ENCODE measurements at places on chromosomes 5 and 9.

DNA sequence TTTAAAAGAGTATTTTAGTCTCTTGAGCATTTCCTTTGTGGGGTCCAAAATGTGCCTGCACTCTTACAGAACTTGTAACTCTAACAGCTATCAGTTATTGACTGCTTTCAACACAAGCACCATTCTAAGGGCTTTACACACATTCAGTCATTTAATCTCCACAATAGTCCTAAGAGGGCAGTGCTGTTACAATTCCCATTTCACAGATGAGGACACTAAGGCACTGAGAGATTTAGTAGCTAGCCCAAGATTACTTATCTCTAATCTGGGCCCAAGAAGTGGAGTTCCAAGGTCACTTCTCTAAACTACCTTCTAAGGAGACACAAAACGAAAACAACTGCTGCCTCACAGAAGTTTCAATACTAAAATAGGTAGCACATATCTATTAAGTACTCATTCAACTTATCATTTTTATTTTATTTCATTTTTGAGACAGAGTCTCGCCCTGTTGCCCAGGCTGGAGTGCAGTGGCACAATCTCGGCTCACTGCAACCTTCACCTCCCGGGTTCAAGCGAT is 275.2 kb downstream of the CWC27 start:
- DNase-seq, result no peak

DNA sequence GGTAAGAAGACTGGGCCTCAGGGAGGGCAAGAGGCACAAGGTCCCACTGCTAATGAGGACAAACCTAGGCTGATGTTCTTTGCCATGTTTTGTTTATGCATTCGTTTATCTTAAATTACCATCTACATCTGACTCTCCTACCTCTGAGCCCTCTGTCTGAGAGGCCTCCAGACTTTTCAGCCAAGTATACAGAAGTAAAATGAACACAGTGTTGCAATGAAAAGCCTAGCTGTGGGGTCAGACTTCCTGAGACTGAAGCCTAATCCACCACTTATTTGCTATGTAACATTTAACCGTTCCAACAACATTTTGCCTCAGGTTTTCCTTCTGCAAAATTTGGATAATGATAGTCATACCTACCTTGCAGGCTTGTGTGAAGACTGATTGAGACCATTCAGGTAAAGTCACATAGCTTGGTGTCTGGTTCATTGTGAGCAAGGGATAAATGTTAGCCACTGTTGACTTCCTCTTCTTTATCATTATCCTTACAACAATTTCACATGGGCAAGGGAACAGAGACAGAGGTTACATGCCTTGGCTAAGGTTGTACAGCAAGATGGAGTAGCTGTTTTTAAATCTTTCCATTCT is 374.9 kb upstream of the CLINT1 start:
- no peak for DNase-seq

- DNase-seq, result peak; percentile 46
Observed at GRCh38 chr5:142439207-142439860, 114.5 kb upstream of the SPRY4 start.

DNA sequence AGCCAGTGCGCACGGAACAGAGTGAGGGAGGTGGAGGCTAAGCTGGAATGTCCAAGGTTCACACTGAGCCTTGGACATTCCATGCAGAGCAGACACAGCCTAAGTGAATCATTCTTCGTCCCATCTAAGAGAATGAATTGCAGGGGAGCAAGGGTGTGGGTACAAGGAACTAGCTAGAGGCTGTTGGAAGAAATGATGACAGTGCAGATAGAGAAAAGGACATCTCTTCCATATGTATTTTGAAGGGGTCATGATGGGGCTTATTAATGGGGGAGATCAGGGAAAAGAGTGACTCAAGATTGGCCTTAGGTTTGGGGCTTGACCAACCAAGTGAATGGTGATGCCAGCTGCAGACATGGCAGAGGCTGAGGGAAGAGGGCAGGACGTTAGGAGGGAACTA is 59.2 kb downstream of the MTX3 start:
- peak; percentile 8 for DNase-seq

DNA sequence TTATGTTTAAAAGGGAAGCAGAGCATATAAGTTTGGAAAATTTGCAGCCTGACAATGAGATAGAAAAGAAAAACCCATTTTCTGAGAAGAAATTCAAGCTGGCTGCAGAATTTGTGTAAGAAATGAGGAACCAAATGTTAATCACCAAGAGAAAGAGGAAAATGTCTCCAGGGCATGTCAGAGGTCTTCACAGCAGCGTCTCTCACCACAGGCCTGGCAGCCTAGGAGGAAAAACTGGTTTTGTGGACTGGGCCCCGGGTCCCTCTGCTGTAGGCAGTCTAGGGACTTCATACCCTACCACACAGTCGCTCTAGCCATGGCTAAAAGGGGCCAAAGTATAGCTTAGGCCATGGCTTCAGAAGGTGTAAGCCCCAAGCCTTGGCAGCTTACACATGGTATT is 32.1 kb upstream of the HSD17B4 start:
- no peak for DNase-seq

- DNase-seq, result no peak
Observed at GRCh38 chr5:169004551-169004950, 296.4 kb downstream of the SLIT3 start.

DNA sequence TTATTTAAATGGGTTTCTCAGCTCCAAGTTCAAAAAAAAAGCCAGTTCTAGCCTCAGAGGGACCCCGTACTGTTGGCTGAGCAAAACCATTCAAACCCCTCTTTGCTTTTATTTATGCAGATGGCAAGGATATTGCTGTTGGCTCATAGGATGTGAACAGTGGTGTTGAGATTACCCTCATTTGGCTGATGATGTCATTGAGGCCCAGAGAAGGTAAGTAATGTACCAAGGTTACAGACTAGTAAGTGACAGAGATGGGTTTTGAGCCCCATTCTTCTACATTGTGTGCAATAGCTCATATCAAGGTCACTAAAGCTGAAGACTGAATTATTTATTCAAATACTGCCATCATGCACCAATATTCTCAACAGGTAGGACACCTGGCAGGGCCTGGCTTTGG is 122.2 kb upstream of the PCA3 start:
- DNase-seq, result no peak

GRCh38 chr5:40681363-40682153 is 1.8 kb downstream of the PTGER4 start:
- DNase-seq, result peak; percentile 63

DNA sequence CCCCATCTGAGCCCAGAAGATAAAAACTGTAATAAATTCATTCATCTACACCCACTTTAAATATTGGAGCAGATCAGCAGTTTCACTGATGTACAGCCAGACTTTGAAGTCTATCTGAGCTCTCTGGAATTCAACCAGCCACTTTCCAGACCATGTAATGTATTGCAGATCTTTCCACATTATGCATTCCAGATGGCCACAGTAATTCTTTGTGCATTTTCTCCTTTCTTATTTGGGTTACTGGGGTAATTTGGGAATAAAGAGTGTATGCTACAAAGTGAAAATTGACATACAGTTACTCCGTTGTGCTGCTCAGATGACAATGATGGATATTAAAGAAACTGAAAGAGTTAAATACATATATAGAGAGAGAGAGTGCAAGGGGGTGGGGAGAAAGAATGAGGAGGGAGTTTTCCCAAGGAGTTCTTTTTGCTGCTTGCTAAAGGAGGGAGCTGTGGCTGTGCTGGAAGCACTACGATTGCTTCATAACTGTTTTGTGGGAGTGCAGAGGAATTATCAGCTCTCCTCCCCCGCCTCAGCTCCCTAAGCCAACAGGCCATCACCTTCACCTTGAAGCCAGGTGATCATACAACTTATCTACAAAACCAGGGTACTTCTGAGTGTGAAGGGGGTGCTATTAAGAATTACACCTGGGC is 152.8 kb downstream of the GAS1 start:
- peak; percentile 87 for DNase-seq

DNA sequence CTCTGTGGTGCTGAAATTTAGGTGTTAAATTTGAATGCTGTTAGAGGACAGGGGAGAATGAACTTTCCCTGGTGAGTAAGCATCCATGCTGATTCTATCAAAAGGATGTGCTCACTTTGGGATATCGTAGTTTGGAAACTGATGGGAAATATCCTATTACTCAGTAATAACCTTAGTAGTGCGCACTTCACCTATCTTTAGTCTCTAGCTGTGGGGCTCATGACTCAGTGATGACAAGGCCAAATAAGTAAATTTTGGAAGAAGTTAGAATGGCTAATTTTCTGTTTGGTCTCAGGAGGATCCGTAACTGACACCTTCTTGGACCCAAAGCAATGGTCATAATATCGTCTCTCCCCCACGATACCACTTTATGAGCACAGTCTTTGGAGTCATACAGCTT is 448.4 kb downstream of the PSAT1 start:
- peak; percentile 42 for DNase-seq

- peak; percentile 9 for DNase-seq
Observed at GRCh38 chr5:115709585-115709984, 83.7 kb upstream of the TMED7 start.

DNA sequence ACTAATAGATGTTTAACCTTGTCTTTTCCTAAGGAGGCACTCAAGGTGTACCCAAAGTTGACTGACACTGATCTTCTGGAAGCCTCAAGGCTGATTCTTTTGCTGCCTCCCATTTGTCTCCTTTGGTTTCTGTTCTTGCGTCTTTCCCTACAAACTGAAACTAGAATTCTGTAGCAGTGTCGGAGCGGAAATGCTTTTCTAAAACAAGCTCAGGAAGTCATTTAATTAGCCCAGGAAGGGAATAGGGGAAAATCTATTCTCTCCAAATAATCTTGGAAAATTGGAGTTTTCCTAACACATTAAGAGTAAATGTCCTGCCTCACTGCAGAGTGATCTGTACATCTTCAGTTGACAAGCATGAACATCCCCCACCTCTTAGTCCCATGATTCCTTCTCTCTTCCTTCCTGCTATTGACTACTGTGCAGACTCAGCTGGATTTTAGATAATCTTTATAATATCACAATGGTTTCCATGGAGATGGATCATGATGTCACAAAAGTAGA is 182.7 kb downstream of the NR3C1 start:
- no peak for DNase-seq

GRCh38 chr5:10756549-10756948 is 4.5 kb downstream of the DAP start:
- peak; percentile 81 for DNase-seq

GRCh38 chr9:130499804-130500263 is 55.1 kb downstream of the ASS1 start:
- DNase-seq, result no peak

DNA sequence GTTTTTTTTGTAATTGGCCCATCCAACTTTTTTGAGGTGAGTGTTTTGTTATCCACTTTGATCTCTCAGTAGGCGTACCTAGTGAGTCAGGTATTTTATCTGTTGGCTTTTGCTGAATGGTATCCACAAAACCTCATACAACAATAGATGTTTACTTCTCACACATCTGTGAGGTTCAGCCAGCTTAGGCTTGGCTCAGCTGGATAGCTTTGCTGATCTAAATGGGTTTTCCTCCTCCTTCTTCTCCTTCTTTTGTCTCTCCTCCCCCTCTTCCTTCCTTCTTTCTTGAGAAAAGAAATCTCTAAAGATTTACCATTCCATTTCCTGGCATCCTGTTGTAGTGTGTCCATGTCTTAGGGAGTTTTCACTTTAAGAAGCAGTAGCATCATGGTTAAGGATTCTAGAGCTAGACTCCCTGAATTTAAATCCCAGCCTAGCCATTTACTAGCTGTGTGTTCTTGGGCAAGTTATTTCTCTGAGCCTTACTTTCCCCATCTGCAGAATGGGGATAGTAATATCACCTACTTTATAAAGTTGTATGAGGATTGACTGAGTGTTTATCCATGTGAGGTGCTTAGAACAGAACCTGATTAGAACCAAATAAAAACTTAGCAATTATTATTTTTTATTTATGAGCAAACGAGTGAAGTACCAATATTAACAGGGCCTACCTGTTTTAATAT is 126.3 kb downstream of the ARHGAP26 start:
- no peak for DNase-seq

- DNase-seq, result no peak
Observed at GRCh38 chr5:88407341-88407740, 138.7 kb upstream of the TMEM161B start.

- DNase-seq, result peak; percentile 99
Observed at GRCh38 chr9:120714088-120714845, at the start of gene MEGF9. Gene MEGF9, minus strand, starts transcription at chr9:120714470. Its CDS starts 112 bp downstream, at chr9:120714358.

- DNase-seq, result no peak
Observed at GRCh38 chr9:134047868-134048581, 19.8 kb downstream of the BRD3 start.

GRCh38 chr5:135230251-135230925 is 168.6 kb downstream of the MACROH2A1 start:
- DNase-seq, result peak; percentile 92

GRCh38 chr5:135234242-135234641 is 164.8 kb downstream of the MACROH2A1 start:
- no peak for DNase-seq

DNA sequence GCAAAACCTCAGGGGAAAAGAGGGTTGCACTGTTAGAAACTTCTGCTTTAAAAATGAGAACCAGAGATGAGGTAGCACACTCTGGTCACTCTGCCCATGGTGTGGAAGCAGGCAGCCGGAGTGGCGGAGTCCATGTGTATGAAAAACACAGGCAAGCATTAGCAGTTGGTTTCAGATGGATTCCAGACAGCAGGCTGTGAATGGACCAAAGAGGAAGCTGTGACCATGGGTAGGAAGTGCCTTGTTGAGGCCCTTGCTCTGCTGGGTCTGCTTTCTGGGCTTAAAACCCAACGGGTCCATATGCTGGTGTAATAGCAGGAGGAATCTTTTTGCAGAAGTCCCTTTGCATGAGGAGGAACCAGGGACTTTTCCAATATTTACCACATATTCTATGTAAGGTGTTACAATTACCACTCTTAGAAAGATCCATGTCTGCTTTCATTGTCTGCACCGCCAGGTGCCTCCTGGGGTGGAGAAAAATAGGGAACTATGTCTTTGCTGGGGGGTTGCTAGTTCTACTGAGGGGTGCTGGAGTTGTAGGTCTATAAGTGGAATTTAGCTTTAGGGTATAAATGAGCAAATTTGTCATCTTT is 77.0 kb downstream of the ANKRD55 start:
- no peak for DNase-seq

- DNase-seq, result no peak
Observed at GRCh38 chr5:19865336-19866089, 122.5 kb downstream of the CDH18 start.

GRCh38 chr5:9431496-9432258 is 114.2 kb downstream of the SEMA5A start:
- no peak for DNase-seq

GRCh38 chr9:70656281-70656680 is 241.8 kb upstream of the KLF9 start:
- DNase-seq, result no peak

GRCh38 chr5:83048811-83049210 is 28.4 kb downstream of the TMEM167A start:
- DNase-seq, result no peak

DNA sequence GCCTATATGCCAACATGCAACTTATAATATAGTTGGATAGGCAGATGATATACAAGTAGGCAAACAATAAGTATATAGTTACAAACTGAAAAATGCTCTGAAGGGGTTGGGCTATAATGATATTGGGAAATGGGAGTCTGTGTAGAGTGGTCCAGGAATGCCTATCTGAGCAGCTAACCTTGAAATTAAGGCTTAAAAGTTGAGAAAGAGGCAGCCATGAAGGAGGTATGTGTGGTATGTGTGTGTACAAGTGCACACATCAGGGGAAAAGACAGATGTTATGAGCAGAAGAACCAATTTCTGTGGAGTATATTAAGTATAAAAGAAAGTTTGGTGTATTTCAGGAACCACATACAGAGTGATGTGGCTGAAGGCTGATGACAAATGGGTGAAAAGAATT is 154.9 kb upstream of the PAPPA start:
- peak; percentile 11 for DNase-seq

Measured in GM23248 (cell line).